Kasumi-1 (cell line): ENCODE measurements at places on chromosomes 11 and 22.

DNA sequence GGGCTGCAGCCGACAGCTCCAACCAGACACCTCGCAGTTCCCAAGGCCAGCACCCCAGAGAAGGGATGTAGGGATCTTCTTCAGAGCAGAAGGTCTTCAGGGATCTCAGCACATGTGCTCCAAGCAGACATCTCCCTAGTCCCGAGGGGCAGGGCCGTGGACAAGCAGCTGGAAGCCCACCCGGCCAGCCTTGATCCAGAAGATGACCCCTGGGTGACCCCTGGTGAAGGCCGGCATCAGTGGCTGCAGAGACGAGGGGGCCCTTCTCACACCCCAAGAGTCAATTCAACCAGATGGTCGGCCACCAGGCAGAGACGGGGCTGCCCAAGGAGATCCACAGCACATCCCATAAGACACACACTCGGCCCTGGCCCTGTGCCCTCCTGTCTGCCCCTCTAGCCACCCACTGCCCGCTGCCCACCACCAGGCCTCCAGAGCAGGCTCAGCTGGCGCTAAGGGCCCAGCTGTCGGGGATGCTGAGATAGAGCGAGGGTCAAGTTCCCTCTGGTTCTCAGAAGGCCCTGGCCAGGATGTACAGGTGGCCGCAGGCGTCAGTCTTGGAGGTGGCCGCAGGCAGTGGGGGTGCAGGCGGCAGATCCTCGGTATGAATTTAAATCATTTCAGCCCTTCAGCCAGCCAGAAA, 168.3 kb downstream of the BRD1 start:
- DNase-seq, result no peak

DNA sequence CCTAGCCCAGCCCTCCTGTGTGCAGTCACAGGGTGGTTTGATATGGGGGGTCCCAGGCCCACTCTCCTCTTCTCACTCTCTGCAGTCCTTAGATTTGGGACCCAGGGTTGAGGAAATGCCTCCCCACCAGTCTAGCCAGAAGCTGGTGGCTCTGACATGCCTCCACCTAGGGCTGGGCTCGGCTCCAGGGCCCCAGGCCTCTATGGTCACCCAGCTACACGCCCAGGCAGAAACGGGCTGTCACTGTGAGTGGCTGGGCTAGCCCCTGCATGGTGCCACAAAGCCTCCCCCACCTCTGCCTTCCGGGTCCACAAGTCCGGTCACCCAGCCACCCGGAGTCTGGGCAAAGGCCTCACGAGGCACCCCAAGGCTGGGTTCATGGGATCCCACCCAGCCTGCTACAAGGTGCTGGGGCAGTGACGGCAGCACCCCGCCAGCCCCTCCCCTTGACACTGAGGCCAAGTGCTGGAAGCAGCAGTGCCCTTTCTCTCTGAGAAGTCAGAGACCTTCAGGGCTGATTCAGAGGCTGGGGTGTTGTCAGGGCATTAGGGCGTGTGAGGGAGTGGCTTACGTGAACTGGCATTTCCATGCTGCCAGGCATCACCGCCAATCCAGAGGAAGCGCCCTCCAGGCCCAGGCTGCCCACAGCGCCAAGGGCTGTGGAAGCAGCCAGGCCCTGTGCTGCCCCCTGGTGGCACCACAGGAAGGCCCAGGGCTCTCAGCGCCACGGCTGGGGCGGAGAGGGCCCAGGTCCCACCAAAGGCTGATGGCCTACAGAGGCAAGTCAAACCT, 638 bp upstream of the PITPNM1 start:
- DNase-seq, result peak; percentile 75

DNA sequence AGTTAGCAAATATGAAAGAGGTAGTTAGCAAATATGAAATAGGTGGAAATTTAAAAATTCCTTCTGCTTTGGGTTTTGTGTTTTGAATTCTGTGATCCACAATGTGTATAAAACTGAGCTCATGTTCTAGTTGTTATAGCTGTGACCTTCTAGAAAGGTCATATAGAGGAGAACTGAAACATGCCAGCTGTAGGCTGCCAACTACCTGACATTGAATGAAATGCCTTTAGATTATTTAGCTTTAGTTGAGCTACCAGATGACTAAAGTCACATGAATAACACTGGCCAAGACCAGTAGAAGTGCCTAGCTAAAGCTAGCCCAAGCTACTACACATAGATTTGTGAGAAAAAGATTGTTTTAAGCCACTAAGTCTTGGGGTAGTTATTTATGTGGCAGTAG, 5.8 kb upstream of the TCN1 start:
- no peak for DNase-seq

GRCh38 chr11:56089697-56090096, 3.4 kb upstream of the OR8I2 start:
- DNase-seq, result no peak

DNA sequence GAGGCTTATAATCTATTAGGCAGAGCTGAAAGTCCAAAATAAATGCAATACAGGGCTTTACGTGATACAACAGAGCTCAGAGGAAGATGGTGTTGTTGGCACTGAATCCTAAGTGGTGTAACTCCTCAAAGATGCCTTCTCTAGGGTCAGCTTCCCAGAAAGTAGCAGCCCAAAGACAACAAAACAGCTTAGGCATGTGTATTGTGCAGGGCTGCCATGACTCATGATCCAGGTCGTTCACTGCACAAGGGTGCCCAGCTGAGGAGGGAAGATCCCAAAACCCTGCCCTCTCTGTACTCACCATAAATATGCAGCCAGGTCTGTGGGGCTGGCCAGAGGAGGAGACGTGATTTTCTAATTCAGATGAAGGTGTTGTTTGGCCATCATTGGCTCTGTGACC, 59.4 kb upstream of the NNMT start:
- DNase-seq, result no peak

DNA sequence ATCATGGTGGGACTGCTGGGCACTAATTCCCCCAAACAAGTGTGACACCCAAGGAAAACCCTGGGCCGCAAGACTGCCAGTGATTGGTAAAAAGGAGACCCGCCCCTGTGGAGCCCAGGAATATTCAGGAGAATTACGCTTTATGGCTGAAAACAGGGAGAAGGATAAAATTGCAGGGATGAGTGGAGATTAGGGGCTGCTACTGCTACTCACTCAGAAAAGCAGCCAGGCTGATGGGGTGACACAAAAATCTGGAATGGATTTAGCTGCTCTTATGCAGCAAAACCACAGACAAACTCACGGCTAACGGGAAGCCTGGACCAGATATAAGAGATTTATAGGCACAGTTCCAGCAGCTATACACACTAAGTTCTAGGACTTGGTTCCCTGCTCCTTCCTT, 4.4 kb upstream of the FBXO3 start:
- DNase-seq, result no peak

- DNase-seq, result no peak
Observed at GRCh38 chr11:67337257-67337656, 16.1 kb downstream of the POLD4 start.

DNA sequence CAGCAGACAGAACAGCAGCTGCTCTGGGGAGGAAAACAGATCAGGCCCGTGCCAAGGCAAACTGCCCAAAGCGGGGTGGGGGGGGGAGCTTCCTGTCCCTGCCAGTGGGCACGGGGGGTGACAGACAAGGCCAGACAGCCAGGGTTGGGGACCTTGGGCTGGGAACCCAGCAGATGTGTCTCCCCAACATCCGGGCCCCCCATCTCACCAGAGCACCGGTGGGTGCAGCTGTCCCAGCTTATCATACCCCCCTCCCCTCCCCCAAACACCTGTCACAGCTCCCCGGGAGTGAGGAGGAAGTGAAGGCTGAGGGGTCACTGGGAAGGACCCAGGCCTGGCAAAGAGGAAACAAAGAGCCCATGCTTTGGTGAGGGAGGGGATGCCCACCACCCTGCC, 1.3 kb downstream of the PPP1R14B start:
- no peak for DNase-seq

- DNase-seq, result no peak
Observed at GRCh38 chr11:6614446-6614845, 2.4 kb upstream of the TAF10 start.

DNA sequence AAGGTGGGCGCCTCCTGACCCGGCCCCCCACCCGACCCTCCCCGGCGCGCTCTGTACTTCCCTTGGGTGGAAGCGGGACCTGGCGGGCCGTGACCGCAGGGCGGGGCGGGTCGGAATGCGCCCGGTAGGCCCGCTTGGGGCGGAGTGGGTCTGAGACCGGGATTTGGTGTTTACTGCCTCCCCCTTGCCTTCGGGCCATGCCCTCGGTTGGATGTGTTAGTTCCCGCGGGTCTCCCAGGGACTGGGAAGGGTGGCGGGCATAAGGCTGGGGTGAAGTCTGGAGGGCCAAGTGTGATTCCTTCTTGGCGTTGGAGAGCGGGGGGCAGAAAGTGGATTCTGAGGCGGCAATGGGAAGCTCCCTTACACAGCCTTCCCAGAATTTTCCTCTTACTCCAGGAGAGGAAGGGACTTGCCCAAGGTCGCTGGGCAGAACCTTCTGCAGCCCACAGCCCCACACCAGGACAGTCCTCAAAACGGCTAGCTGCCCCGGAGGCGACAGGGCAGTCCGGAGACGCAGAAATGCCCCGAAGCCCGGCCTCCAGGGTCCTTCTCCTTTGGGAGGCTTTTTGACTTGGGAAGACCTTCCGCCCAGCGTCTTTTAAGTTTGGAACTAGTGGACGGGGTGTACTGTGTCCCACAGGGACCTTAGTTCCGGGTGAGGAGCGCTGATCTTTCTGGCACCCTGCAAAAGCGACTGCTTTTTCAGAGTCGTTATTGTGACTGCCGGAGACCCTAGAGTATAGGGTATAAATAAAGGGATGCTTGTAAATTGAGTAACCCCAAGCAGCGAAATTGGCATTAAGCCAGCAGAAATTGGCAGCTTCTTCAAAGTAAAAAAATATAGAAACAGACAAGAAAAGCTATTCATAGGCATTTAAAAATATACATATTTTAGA, 647 bp downstream of the SWAP70 start:
- peak; percentile 19 for DNase-seq

- DNase-seq, result no peak
Observed at GRCh38 chr11:133154076-133154475, 378.2 kb downstream of the OPCML start.

GRCh38 chr11:7321473-7322450, 70.1 kb downstream of the SYT9 start:
- DNase-seq, result no peak

DNA sequence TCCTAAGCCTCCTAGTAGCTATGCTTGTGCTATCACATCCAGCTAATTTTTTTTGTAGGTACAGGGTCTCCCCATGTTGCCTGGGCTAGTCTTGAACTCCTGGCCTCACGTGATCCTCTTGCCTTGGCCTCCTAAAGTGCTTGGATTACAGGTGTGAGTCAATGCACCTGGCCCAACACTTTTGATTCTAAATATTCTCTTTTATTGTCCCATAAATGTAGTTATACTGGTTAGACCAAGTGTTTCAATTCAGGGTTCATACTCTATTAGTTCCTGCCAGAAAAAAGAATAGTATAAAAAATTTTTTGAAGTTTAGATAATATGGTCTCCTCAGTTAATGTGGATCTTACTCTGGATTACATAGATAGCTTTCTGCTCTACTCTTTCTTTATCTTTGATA, 6.7 kb upstream of the PTH start:
- DNase-seq, result no peak

- DNase-seq, result no peak
Observed at GRCh38 chr11:58905721-58906547, 33.4 kb upstream of the GLYATL1 start.
